ENCODE measurements at places on chromosomes 12 and 14.

DNA sequence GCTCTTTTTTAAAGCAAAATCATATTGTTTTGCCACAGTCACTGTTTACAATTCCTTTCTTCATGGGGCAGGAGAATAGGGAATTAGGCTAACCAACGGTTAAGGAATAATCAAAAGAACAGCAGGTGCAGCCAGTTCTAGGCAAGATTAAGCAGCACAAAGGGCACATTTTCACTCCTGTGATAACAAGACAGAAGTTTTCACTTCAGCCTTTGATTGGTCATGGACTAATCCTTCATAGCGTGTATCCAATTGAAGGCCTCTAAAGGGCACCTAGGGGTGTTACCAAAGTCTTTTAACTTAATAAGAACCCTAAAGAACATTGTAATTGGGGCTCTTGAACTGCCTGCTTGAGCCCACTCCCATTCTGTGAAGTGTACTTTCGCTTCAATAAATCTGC, 206.9 kb upstream of the AMIGO2 start:
- no peak for DNase-seq

GRCh38 chr12:48691826-48692487, 9.9 kb upstream of the KANSL2 start:
- no peak for DNase-seq

GRCh38 chr12:81809829-81810595, 50.9 kb upstream of the PPFIA2 start:
- no peak for DNase-seq

DNA sequence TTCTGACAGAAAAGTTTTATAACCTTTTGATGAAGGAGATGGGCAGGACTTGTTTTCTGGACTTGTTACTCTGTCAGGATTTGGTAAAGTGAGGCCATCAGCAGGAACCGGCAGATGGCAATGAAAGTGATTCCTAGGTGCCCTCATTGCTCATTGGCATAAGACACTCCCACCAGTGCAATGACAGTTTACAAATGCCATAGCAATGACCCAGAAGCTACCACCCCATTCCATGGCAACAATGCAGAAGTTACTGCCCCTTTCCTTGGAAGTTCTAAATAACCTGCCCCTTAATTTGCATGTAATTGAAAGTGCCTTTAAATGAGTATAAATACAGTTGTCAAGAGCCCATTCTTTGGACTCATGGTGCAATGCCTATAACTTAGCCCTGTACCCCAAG, 222.6 kb downstream of the CEP128 start:
- no peak for DNase-seq

DNA sequence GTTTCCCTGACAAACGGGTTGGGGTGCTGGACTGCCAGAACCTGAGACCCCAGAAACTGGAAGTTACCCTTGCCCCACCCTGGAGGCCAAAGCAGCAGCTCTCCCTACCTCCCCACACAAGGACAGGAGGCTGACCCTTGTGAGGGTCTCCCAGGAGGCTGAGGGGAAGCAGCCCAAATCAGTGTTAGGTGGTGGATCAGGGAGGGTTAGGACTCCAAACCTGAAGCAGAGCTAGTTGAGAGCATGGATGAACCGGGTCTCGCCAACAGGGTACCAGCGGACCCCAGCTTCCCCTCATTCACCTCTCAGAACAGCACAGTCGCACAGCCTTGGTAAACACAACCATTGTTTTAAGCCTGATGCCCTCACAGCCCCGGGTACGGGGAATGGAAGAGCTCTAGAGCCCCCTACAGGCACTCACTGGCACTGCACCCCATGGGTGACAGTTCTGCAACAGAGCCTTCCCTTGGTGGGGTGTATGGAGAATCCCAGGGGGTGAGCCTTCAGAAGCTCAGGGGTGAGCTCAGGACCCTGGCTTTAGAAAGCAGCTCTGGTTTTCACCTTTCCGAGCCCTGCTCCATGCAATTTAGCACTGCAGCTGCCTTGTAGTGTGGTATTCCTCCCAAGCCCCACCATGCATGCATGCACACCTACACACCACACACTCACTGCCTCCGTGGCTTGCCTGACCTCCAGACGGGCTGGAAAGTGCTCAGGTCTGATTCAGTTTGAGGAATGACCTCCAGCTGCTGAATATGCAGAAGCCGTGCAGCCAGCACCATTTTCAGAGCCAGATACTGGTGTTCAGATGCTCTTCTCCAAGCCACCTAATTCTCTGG, 11.2 kb downstream of the ESRRB start:
- peak; percentile 59 for DNase-seq

GRCh38 chr12:92971859-92972524, 42.9 kb upstream of the EEA1 start:
- DNase-seq = peak; percentile 93

- DNase-seq = no peak
Measured at GRCh38 chr14:28764257-28765160, 2.1 kb upstream of the FOXG1 start.

DNA sequence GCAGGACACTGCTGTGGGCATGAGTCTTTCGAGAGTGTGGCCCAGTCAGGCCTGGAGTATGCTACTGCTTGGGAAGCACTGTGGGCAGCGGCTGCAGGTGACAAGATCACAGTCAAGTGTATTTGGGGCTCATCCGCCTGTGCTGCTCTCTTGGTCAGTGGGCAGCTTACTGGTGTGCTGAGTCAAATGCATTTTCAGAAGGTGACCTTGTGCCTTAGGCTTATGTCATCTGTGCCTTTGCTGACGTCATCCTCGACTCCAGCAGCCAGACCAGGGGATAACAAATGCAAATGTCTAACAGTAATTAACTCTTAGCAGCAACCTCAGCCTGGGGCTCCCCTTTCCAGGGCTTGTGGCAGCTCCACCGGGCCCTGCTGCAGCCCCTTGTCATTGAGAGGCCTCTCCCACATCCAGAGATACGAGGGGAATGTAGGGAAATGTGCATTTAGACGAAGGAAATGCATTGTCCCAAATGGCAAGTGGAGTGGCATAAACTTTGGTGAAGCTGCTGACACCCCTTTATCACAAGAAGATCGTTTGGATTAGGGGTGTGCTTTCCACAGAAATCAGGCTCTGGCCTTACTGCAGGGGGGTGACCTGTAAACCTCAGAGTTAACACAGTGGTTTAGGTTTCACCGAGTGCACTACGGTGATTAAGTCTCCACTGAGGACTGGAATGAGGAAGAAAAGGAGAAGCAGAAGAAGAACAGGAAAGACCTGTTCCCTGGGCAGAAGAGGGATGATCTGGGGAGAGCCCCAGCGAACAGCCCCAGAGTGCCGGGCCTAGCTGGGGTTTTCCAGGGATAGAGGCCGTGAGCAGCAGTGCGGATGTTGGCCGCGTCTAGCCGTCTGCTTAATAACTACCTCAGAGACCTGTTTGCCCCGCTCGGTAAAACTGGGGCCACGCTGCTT, 39.7 kb downstream of the PSMA6 start:
- peak; percentile 69 for DNase-seq

DNA sequence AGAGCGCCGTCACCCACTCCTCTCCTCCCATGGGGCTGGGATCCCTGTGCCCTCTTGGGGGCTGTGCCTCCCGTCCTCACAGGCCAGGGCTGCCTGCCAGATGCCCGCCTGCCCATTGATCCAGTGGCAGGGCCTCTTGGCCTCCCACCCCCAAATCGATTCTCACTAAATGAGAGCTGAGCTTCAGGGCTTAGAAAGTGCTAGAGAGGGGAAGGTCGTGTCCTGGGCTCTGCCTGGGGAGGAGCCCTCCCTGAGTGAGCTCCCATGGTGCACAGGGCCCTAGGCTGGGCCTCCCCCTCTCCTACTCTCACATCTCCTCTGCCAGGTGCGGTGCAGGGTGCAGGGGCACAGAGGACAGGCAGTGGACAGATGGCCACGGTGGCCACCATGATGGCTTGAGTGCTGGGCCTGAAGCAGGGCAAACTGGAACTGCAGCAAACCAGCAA, 9.2 kb downstream of the BEGAIN start:
- DNase-seq = no peak

DNA sequence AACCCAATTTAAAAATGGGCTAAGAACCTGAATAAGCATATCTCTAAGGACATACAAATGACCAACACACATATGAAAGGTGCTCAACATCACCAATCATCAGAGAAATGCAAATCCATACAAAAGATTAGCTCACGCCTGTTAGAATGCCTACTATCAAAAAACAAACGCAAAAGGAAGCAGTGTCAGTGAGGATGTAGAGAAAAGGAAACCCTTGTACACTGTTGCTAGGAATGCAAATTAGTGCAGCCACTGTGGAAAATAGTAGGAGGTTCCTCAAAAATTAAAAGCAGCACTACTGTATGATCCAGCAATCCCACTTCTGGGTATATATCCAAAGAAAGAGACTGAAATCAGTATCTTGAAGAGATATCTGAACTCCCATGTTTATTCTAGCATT, 133.0 kb downstream of the CPNE8 start:
- DNase-seq = no peak

- DNase-seq = peak; percentile 80
Measured at GRCh38 chr12:26319511-26319910, 124.1 kb downstream of the SSPN start.

GRCh38 chr12:67651132-67651695, 2.7 kb downstream of the DYRK2 start:
- DNase-seq = peak; percentile 70

- DNase-seq = no peak
Measured at GRCh38 chr12:57031789-57032188, 15.5 kb upstream of the TAC3 start.

DNA sequence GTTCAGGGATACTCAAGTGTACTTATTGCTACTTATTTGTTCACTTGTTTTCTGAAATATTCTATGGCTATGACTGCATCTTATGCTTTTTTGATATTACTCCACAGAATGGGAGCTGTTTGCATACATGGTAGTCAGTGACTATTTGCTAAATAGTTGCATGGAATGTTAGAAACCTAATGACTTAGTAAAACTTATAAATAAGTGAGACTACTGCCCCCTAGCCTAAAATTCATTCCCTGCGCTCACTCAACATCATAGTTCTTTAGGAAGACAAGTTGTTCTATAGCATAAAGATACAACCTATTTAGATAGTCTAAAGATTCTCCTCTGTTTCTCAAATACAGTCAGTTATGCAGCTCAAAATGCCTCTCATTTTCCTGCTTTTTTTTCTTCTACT, 305.5 kb downstream of the CEP128 start:
- no peak for DNase-seq

DNA sequence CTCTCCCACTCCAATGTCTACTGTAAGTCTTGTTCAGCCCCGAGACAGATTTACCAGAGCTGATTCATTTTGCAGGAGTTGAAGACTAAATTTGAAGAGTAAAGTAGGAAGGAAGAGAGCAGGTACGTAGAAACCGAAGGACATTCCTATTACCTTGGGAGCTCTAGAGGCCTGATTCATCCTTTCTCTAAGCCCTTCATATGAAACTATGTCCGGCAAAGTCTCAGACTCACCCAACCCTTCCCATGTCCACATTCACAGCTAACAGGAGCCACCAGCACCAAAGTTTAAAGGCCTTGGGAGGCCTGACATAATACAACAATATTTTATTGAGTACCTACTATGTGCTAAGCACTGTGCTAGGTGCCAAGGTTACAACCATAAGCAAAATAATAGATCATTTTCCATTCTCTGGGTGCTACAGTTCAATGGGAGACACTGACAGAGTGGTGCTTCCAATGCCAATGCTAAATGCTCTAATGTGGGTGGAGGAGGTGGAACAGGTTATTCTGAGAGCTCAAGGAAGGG, 86.6 kb downstream of the PHLDA1 start:
- DNase-seq = no peak

GRCh38 chr12:93680006-93680405, 2.8 kb downstream of the CRADD start:
- no peak for DNase-seq

DNA sequence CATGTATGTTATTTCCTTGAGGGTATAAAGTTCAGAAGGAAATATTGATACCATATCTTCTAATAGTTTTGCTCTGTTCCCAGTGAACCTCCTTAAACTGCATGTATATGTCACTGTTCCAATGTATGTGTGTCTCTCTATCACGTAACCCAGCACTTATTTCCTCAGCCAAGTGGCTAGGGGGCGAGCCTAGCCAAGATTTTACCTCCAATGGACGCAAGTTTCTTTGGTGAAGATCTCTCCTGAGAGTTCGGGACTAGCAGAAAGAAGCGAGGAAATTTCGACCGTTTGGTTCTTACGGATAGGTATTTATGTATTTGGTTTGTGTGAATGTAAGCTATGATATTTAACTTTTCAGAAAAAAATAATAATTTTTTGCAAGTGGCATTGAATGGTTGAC, 2.5 kb downstream of the SFSWAP start:
- DNase-seq = no peak

DNA sequence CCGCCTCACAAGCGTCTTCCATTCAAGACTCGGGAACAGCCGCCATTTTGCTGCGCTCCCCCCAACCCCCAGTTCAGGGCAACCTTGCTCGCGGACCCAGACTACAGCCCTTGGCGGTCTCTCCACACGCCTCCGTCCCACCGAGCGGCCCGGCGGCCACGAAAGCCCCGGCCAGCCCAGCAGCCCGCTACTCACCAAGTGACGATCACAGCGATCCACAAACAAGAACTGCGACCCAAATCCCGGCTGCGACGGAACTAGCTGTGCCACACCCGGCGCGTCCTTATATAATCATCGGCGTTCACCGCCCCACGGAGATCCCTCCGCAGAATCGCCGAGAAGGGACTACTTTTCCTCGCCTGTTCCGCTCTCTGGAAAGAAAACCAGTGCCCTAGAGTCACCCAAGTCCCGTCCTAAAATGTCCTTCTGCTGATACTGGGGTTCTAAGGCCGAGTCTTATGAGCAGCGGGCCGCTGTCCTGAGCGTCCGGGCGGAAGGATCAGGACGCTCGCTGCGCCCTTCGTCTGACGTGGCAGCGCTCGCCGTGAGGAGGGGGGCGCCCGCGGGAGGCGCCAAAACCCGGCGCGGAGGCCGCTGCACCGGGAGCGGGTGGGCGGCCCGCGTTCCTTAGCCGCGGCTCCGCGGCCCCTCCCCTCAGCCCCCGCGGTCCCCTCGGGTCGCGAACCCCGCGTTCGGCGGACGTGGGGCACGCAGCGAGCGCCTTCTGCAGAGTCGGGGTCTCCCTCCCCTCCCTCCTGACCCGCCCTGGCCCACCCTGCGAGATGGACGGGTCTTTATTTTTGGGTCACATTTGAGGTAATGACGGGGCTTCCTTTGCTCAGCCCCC, at the start of gene UBC:
TSS of gene UBC (minus strand) at position 259 of the 847 bp plus-strand sequence. CDS start 879 bp downstream, outside the sequence.
- peak; percentile 93 for DNase-seq

- DNase-seq = no peak
Measured at GRCh38 chr14:20827326-20827725, 24.7 kb upstream of the RNASE1 start.

DNA sequence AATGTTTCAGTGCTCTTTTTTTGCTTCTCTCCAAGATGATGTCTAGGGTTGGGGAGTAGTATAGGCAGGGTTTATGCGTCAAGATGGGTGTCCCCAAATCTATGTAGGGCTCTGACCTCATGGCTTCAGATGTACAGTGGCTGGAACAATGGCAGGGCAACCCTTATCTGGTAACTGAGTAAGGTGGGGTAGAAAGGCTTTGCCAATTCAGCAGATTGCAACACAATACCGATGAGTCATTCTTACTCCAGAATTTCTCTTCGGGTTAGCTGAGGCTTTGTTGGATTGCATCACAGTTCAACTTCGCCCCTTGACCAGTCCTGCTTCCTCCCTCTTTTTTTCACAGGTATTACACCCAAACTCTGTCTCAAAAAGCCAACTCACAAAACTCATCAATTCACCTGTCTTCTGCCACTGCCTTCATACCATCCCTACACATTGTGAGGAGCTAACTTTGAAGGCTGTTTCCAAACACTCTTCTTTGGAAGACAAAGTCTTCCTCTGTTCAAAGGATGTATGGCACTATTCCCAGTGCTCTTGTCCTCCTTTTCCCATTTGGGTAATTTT, 190.2 kb upstream of the CNOT2 start:
- DNase-seq = peak; percentile 77

GRCh38 chr12:79858518-79858917, 76.4 kb downstream of the PPP1R12A start:
- peak; percentile 35 for DNase-seq

- DNase-seq = no peak
Measured at GRCh38 chr12:6699259-6699988, 1.2 kb downstream of the PIANP start.

All from fibroblast of lung (primary cell).